Body of pancreas (tissue), 4 donors: ENCODE measurements at places on chromosomes 11 and 22. TPM values are rescaled to one million over a fixed set of nuclear protein-coding genes. Genes with fewer than 3 reads are reported as not detected.

CHADL gene
- total RNA-seq = 1.8 TPM

SESN3 gene
- 11.4 TPM for total RNA-seq

OR52I1 gene
- not detected for total RNA-seq

DNA sequence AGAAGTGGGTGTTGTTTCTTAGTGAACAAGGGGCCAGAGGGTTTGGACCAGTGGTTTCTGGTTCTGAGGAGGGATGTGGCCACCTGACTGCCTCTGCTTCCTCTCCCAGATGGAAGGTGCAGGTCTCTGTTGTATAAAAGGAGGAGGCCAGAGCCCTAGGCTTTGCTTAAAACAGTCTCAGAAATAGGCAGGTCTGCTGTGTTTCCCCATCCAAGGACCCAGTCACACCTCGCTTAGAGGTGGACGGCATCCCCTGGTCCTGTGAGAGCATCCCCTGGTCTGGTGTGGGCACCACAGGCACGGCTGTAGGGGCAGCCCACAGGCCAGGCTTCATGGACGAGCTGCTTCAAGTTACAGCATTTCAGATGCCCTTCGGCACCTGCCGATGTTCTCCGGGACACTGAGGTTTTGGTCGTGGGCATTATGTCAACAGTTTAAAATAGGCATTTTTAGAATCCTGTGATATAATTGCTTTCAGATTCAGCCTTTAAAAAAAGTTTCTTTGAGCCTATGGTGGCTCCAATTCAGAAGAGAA is 45.7 kb upstream of the SHANK2 start:
- H3K4me1 ChIP-seq = no peaks in the 10 kb centered on the region
- H3K36me3 ChIP-seq = no peaks in the 10 kb centered on the region
- no peaks in the 10 kb centered on the region for H3K27me3 ChIP-seq
- no peak overlapping the region for H3K4me3 ChIP-seq
- no peak overlapping the region for H3K27ac ChIP-seq

- peak; percentile 86 for DNase-seq
- no peak overlapping the region for H3K4me3 ChIP-seq
- peaks cover 50% of the 10 kb centered on the region for H3K4me1 ChIP-seq
- H3K27ac ChIP-seq = peak overlapping the region; percentile 84
- no peaks in the 10 kb centered on the region for H3K36me3 ChIP-seq
- H3K27me3 ChIP-seq = no peaks in the 10 kb centered on the region
Observed at GRCh38 chr11:7597620-7598019, 75.7 kb downstream of the CYB5R2 start.

DNA sequence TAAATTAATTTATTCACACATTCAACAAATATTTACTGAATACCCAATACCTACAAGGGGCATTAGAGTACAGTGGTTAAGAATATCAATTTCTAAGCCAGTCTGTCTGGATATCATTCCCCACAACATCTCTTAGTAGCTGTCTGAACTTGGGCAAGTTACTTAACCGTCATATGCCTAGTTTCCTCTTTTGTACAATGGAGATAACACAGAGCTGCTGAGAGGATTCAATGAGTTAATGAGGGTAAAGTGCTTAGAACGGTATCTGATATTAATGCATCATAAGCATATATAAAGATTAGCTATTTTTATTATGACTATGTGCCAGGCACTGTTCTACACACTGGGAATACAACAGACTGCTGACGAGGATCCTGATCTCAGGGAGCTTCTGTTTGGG is 116.4 kb downstream of the APOL5 start:
- no peaks in the 10 kb centered on the region for H3K36me3 ChIP-seq
- no peak overlapping the region for H3K4me3 ChIP-seq
- H3K27me3 ChIP-seq = no peaks in the 10 kb centered on the region
- DNase-seq = no peak
- H3K4me1 ChIP-seq = peaks cover 31% of the 10 kb centered on the region

FGF4 gene
- total RNA-seq = not detected

GRCh38 chr11:75245356-75246005 is 4.9 kb downstream of the TPBGL start:
- no peak overlapping the region for H3K27ac ChIP-seq
- H3K36me3 ChIP-seq = no peaks in the 10 kb centered on the region
- no peak for DNase-seq
- peaks cover 7% of the 10 kb centered on the region for H3K27me3 ChIP-seq
- peaks cover 32% of the 10 kb centered on the region for H3K4me1 ChIP-seq

- no peak overlapping the region for H3K4me3 ChIP-seq
- no peak overlapping the region for H3K27ac ChIP-seq
- no peak for DNase-seq
- no peaks in the 10 kb centered on the region for H3K27me3 ChIP-seq
- no peaks in the 10 kb centered on the region for H3K4me1 ChIP-seq
Observed at GRCh38 chr22:39724390-39724789, 153.8 kb downstream of the CACNA1I start.

RAC2 gene
- total RNA-seq = 4.9 TPM

DNA sequence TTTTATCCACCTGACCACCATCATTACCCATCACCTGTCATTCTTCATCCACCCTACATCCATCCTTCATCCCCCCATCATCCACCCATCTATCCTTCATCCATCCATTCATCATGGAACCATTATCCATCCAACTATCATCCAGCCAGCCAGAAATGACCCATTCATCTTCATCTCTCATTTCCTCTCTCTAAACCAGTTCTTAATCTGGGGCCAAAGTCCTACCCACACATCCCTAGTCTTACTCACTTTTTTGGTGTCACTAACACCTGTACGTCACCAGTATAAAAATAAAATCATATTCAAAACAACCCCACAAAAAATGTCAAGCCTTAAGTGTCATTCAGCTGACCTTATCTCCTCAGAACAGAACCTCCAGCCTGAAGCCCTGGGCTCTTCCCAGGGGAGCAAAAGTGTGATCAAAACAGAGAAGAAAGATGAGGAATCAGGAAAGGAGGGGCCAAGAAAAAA is 12.3 kb downstream of the SPI1 start:
- H3K4me1 ChIP-seq = no peaks in the 10 kb centered on the region
- H3K36me3 ChIP-seq = no peaks in the 10 kb centered on the region
- H3K27me3 ChIP-seq = no peaks in the 10 kb centered on the region

DNA sequence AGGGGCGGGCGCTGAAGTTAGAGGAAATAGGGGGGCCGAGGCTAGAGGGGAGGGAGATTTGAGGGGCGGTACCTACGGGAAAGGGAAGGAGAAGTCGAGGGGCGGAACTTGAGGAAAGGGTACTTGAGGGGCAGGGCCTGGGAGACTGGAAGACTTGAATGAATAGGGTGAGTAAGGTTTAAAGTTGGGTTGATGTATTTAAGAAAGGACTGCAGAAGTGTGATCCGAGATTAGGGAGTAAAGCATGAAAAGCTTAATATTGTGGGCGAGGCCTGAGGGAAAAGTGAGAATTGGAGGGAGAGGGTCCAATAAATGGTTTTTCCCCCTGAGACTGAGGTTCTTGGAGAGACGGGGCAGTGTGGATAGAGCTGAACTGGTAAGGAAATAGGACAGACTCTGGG is 723 bp downstream of the HSCB start:
- peak overlapping the region; percentile 81 for H3K4me3 ChIP-seq
- peaks cover 7% of the 10 kb centered on the region for H3K4me1 ChIP-seq
- H3K36me3 ChIP-seq = no peaks in the 10 kb centered on the region
- no peaks in the 10 kb centered on the region for H3K27me3 ChIP-seq

PGR gene
- total RNA-seq = 1.6 TPM

DNA sequence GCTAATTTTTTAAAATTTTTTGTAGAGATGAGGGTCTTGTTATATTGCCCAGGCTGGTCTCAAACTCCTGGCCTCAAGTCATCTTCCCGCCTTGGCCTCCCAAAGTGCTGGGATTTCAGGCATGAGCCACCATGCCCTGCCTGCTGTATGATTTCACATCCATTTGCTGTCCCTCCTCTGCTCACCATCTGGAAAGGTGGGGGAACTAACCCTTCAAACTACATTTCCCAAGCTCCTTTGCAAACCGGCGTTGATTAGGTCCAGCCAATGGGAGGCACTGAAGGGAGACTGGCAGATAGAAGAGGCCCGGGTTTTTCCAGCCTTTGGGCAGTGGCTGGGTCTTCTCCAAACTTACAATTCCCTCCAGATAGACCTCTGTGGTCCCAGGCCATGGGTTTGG is 19.3 kb downstream of the RFPL1 start:
- DNase-seq = peak; percentile 27
- no peaks in the 10 kb centered on the region for H3K27me3 ChIP-seq
- no peak overlapping the region for H3K27ac ChIP-seq
- H3K4me1 ChIP-seq = no peaks in the 10 kb centered on the region
- no peak overlapping the region for H3K4me3 ChIP-seq

KIRREL3 gene
- total RNA-seq = not detected

DNA sequence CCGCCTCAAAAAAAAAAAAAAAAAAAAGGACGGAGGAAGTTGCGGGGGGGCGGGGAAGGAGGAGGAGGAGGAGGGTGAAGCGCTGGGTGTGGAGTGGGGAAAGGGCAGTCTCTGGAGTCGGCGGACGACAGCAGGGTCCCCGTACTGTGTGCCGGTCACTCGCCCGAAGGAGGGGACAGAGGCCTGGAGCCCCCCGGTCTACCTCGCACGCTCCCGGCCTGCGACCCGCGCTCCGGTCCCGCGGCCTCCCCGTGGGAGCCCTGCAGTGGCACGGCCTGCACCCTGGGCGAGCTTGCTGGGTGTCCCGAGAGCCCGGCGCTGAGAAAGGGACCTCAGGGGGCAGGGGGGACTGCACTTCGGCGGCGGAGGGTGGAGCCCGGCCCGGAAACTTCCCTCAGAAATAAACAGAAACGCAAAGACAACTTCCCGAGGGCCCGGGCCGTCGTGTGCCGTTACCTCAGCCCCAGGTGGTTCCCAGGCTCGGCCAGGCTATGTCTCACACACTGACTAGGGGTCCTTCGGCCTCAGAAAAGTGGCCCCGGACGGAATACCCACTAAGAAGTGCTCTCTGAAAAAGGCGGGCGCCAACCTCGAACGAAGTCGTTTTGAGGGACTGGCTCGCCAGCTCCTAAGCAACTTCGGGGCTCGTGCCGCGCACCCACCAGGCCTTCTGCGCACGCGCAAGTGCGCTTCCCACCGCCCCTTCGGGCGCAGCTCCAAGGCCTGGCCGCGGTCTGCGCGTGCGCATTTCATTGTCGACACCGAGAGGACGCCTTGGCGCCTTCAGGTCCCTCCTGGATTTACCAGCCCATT is at the start of gene MAJIN:
MAJIN (minus strand) TSS at position 688 of the 813 bp plus-strand sequence. CDS start 12,703 bp downstream, outside the sequence.
- no peak within 1 kb of the TSS for H3K4me3 ChIP-seq
- H3K36me3 ChIP-seq = no peaks in the 10 kb centered on the region
- no peaks in the 10 kb centered on the region for H3K27me3 ChIP-seq
- peaks cover 10% of the 10 kb centered on the region for H3K4me1 ChIP-seq
- H3K27ac ChIP-seq = peak within 1 kb of the TSS; percentile 21

GRCh38 chr11:35662649-35663407 is at the start of gene TRIM44:
Gene TRIM44, plus strand, starts transcription at chr11:35662775. Its CDS starts 337 bp downstream, at chr11:35663112.
- peaks cover 19% of the 10 kb centered on the region for H3K4me1 ChIP-seq
- peak within 1 kb of the TSS; percentile 93 for H3K27ac ChIP-seq
- no peaks in the 10 kb centered on the region for H3K27me3 ChIP-seq
- H3K4me3 ChIP-seq = peak within 1 kb of the TSS; percentile 41
- peak; percentile 81 for DNase-seq

HOATZ gene
- total RNA-seq = not detected

WT1 gene
- 1.0 TPM for total RNA-seq

SLC35F2 gene
- total RNA-seq = 0.33 TPM

GRCh38 chr22:47046411-47047065 is 284.1 kb downstream of the TBC1D22A start:
- H3K4me1 ChIP-seq = peaks cover 27% of the 10 kb centered on the region
- H3K4me3 ChIP-seq = no peak overlapping the region
- no peaks in the 10 kb centered on the region for H3K36me3 ChIP-seq
- no peaks in the 10 kb centered on the region for H3K27me3 ChIP-seq

DNA sequence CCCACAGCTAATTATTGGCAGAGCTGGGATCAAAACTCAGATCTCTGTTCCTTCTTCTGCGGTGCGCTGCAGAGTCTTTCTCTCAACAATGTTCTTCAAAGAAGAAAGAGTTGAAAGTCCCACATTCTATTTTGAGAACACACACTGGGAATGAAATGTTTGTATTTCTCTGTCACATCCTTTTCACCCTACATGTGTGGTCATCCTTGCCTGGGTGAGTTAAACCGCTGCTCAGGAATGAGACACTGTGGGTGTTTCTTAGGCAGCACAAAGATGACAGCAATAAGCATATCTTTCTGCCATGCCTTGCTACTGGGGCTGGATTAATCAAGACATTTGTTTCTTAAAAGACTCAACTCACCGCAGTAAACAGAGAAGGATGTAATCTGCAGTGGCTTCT is 222.6 kb downstream of the LARGE1 start:
- no peaks in the 10 kb centered on the region for H3K27me3 ChIP-seq
- no peaks in the 10 kb centered on the region for H3K4me1 ChIP-seq
- DNase-seq = no peak
- no peaks in the 10 kb centered on the region for H3K36me3 ChIP-seq

GRCh38 chr22:36546932-36547331 is 18.0 kb upstream of the EIF3D start:
- DNase-seq = no peak
- no peak overlapping the region for H3K4me3 ChIP-seq
- H3K36me3 ChIP-seq = no peaks in the 10 kb centered on the region
- H3K4me1 ChIP-seq = peaks cover 3% of the 10 kb centered on the region
- H3K27ac ChIP-seq = no peak overlapping the region

- H3K27ac ChIP-seq = no peak overlapping the region
- H3K4me1 ChIP-seq = no peaks in the 10 kb centered on the region
- no peak overlapping the region for H3K4me3 ChIP-seq
- H3K27me3 ChIP-seq = no peaks in the 10 kb centered on the region
- no peaks in the 10 kb centered on the region for H3K36me3 ChIP-seq
Observed at GRCh38 chr22:49230194-49230577, 597.5 kb downstream of the BRD1 start.

- H3K27ac ChIP-seq = no peak overlapping the region
- peaks cover 24% of the 10 kb centered on the region for H3K4me1 ChIP-seq
- H3K27me3 ChIP-seq = no peaks in the 10 kb centered on the region
- no peak overlapping the region for H3K4me3 ChIP-seq
Observed at GRCh38 chr22:20946080-20946986, 20.7 kb upstream of the AIFM3 start.

DNA sequence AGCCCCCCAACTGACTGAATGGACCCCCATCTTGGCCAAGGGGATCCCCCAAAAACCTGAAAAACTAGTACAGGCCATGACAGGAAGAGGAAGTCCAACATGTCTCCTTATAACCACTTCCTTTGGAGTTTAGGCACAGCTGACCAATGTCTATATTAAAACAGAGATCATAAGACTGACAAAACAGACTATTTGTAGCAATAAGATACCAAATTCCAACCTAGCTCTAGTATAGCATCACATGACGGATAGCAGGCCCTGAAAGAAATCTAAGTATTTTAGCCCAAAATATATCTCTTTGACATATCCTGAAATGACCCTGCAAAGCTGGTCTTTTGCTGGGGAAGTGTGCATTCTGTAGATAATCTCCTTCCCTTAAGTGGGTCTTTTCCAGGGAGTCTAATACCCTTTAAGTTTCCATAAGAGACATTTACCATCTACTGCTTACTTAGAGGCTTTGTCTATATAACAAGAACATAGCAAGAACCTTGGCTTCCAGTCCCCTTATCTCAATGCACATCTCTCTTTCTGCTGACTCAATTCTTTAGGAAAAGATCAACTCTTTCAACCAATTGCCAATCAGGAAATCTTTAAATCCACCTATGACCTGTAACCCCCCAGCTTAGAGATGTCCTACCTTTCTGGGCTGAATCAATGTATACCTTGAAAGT is 34.9 kb upstream of the ACER3 start:
- H3K36me3 ChIP-seq = no peaks in the 10 kb centered on the region
- H3K27ac ChIP-seq = no peak overlapping the region
- DNase-seq = no peak
- H3K4me1 ChIP-seq = no peaks in the 10 kb centered on the region
- no peaks in the 10 kb centered on the region for H3K27me3 ChIP-seq
